ENCODE measurements at places on chromosomes 4 and X.

DNA sequence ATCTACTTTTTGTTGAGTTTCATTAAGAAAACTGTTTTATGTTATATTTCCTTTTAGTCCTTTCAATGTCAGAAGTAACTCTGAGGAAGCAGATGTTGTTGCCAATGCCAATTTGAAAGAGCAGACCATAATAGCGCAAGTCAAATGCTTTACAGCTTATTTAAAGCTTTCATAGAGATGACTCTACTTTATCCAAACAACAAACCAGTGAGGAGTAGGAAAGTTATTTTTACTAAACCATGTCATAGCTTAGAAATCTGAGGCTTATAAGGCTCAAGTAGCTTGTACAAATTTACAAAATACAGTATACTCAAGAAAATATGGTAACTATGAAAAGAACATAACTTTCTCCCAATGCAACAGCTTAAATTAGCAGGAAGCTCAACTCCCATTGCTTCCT is 40.1 kb upstream of the SPOCK3 start:
- no peak for DNase-seq

GRCh38 chrX:22351966-22352365 is 79.3 kb downstream of the CBLL2 start:
- DNase-seq: no peak

DNA sequence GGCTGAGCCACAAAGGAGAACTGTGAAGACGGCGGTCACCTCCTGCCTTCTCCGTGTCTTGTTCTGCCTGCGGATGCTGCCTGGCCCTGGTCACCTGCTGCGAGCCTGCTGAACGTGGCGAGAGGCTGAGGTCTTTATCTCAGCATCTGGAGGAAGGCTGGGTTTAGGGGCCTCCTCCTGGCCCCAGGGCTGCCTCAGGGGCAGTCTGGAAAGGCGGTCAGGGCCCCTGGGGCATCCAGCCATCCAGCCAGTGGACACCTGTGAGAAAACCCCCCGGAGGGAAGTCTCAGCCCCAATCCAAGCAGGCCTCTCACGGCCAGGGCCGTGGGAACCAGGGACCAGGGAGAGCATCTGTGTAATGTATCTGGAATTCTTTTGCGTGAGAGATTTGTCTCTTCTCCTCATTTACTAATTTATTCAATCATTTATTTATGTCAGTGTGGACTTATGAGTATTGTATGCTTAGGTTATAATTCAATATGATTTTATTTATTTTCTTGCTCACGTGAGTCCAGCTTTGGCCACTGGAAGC is 11.3 kb downstream of the PDE6B start:
- no peak for DNase-seq

DNA sequence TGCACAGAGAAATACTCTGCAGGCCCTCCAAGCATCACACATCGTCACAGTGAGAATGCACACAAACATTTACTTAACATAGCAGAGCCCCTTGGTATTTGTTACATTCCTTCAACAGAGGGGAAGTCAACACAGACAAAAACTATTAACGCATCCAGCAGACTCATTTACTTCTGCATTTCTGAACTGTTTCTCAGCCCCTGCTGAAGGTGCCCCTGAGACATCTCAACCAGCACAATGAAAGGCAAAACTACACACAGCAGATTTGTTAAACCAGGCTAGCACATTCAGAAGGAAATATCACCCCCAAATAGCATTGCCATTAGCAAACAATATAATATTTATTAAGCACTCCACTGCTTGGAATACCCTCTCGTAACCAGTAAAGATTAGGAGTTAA is 367.0 kb downstream of the RAB28 start:
- DNase-seq: no peak

DNA sequence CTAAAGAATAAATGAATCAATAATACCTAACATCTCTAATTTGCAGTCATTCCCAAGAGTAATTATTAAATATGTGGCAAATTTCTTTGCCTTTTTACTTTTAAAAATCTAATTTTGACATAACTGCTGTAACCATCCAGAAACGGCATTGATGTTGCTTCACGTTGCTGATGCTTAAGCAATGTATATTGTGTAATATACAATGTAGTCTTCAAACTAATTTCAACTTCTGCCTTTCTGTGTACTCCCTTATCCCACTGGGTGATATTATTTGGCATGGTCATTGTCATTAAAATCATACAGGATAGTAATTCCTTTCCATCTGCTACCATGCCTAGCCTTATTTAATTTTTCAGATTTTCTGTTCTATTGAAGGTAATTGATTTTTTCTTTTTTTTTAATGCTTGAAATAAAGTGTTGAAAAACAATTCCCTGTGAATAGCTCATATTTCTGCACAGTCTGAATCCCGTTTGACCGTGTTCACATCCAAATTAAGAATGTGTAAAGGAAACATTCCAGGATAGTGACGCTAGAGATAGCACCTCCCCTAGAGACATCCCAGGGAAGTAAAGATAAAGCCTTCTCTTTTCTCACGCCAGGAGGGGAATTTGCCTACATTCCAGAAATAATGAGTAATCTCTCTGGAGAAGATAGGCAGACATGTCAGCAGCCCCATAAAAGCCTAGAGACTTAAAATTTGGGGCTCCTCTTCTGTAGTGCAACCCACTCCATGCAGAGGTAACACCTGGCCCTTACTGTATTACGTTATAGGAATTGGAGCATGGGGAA is 8.6 kb downstream of the FAM200B start:
- DNase-seq: no peak

DNA sequence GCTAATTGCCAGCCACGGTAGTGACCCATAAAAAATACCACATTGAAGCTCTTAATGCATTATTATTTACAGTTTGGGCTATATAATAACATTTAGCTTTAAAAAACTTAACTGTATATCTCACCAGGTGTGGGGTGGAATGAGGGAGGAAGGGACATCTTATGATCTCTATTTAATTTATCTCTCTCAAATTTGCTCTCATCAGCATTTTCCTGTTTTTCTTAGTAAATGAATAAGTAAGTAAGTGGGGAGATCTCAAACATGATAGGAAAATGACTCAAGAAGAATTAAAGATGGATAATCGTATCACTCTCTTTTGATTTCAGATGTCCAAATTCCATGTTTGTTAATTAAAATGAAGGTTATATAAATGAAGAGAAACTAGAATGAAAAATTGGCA is 200.7 kb upstream of the NR3C2 start:
- DNase-seq: no peak

DNA sequence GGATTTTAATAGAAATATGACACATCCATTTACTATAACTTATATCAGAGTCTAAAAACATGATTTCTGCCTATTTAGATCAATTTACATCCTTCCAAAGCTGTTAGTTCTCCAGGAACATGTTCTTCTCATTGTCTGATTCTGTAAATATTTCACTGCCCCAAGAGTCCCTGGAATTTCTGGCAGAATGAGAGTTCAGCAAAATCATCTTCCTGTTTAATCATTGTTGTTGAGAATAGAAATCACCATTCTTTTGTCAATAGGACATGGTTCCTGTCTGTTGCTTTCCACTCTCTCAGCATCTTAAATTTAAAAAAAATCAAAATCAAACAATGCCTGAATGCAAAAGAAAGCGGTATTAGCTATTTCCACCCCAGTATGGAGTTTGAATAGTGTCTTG is 172.8 kb upstream of the FRMPD4 start:
- no peak for DNase-seq

DNA sequence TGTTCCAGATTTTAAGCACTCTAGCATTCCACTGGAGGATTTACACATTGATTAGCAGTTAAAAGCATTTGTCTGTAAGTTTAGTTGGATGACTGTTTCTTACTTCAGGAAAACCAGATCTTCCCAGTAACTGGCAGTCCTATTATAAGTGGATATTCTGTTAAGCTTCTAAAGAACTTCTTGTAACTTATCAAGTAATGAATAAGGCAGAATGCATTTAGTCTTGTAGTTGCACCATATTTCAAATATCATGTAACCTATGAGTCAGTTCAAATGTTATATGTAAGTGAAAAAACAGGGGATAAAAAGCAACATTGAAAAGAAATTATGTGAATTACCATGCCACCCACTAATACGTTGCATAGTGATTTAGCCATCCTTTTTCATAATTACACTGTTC is 30.2 kb upstream of the TENM3 start:
- DNase-seq: no peak

GRCh38 chr4:147096667-147097604 is 151.3 kb upstream of the TTC29 start:
- DNase-seq: no peak

GRCh38 chr4:109025471-109026076 is 262.7 kb upstream of the ETNPPL start:
- no peak for DNase-seq

DNA sequence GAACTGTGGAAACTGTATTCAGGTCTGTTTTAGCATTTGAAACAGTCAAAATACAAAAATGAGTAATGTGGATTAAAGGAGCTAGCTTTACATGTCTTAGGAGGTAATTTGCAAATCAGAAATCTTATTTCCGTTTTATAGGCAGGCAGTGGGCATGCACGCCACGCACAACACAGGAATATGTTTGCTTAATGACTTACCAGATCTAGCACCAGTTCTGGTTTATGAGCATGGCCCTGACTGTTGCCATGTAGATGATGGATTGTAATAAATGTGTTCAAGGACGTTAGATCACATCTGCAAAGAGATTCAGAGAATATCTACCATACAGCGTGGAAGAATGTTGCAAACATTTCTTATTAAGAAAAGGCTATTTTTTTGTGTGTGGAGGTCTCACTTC is 344.5 kb upstream of the NR3C2 start:
- no peak for DNase-seq

- DNase-seq: no peak
Observed at GRCh38 chr4:140808256-140808655, 52.1 kb upstream of the TBC1D9 start.

DNA sequence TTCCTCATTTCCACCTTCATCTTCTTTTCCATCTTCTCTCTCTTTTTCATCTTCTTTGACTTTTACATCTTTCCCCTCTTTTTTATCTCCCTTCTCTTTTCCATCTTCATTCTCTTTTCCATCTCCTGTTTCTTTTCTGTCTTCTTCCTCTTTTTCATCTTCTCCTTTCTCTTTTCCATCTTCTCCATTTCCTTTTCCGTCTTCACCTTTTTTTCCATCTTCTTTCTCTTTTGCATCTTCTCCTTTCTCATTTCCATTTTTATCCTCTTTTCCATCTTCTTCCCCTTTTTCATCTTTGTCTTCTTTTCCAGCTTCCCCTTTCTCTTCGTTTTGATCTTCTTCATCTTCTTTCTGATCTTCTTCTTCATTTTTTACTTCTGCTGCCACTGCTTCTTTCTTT is 87.0 kb downstream of the HMGN5 start:
- DNase-seq: no peak

- no peak for DNase-seq
Observed at GRCh38 chrX:113539599-113540356, 699.1 kb upstream of the AMOT start.

GRCh38 chr4:77782102-77782835 is 36.9 kb downstream of the CNOT6L start:
- DNase-seq: no peak

DNA sequence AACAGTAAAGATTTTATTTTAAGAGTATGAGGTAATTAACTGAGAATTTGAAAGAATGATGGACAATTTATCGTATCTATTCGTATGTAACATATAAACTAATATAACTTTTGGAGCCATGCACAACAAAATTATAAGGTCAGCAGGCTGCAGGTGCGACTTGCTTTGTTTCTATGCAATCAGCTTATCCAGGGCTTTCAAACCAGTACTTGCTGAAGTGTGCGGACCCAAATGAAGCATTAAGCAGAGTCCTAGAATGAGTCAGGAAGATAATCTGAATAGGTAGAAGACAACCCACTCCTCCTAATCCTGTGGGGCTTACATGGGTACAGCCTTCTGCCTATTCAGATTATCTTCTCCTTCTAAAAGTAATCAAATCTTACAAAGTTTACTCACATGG is 2.1 kb downstream of the NSD2 start:
- DNase-seq: no peak

DNA sequence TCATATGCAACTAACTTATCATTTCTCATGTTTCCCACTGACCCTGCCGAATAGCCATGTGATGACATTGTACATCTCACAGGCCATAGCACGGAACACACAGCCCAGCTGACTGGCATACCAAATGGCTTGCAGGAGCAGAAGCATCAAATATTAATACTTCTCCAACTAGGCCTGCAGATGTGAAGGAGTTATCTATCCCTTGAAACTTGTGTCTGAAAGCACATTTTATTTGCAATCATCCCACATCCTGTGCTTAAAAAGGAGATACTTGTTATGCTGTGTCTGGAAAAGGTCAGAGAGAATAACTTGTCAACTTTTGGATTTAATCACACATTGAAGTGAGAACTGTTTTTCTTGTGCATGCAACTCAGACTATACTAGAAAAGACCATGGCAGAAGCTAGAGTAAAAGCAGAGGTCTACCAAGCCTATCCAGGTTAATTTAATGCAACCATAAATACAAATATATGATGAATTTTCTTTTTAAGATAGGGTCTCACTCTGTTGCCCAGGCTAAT is 100.4 kb downstream of the IRF2 start:
- no peak for DNase-seq

DNA sequence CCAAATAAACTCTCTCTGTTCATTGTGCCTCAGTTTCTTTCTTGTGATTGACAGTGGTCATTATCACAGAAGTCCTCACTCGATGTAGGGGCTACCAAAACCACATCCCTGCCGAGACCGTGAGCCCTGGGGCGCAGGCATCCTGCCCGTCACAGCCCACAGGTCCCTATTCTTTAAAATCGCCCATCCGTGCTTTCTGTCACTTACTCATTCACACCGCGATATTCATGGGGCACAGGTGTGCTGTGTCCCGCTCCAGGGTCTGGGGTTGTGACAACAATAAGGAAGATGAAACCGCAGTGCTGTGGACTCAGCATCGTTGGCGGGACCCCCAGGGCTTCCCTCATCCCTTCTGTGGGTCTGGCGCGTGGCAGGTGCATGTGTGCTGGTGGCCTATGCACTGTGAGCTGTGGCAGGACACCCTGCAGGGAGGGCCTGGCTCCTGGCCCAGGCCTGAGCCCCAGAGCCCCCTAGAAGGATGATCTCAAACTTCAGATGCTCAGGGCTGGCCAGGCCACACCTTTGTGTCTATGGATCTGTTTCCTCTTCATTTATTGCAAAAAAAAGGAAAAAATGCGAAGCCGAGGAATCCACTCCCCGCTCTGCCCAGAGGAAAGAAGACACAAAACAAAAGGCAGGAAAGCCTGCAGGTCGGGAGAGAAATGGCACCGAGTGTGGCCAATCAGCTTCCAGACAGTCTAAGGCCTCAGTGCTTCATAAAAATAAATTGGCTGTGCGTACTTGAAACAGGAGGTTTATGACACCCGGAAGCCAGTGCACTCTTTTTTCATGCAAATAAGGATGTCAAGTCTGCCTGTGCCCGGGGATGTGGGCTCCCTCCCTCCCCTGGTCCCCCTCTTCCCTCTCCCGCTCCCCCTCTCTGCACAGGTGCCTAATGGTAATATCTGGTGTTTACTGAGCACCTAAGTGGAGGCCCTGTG is 109.5 kb upstream of the ADRA2C start:
- no peak for DNase-seq

GRCh38 chr4:15562114-15562513 is 92.4 kb downstream of the CC2D2A start:
- DNase-seq: no peak

DNA sequence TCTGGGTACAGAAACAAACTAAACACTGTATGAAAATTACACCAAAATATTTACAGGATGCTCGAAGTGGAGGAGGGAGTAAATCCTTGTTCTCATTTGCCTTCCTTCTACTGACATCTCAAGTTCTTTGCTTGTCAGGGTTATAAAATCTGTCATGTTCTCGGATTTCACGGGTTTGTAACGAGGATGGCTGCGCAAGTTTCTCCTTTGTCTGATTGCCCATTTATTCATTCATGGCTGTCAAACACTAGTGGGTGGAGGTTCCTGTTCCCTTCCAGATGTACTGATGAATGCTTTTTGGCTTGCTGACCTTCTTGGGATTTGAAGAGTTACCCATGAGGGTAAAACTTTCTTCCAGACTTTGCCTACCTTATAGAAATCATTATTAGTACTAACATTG is 206.9 kb downstream of the SPCS3 start:
- DNase-seq: no peak

Data from 8988T (cell line).